8988T (cell line): ENCODE measurements at places on chromosomes 11 and 22.

DNA sequence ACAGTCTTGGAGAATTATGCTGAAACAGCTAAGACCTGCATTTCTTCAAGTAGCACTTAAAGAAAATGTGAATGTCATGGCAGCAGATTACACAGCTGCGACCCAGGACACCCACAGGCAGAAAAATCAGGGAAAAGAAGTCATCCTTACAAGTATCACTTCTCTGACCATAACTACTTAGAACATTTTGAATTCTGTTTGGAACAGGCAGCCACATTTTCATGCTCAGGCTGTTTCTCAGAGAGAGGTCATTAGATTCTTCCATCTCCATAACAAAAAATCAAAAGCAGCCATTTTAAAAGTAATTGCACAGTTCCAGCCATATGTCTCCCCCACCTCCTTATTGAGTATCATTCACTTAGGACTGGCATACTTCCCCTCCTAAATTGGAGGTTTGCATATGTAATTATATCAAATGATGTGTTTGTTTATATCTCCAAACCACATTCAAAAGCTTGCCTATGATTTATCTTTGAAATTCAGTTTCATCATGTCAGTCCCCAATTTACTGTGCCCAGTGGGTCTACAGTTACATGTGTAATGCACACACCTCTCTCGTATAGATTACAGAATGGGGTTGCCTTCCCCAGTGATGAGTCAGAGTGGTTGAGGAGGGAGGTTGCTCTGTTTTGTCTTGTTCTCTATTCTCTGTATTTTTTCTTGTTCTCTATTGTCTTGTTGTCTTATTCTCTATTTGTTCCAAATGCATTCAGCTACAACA lies 276.5 kb upstream of the MTNR1B start:
- DNase-seq: no peak

DNA sequence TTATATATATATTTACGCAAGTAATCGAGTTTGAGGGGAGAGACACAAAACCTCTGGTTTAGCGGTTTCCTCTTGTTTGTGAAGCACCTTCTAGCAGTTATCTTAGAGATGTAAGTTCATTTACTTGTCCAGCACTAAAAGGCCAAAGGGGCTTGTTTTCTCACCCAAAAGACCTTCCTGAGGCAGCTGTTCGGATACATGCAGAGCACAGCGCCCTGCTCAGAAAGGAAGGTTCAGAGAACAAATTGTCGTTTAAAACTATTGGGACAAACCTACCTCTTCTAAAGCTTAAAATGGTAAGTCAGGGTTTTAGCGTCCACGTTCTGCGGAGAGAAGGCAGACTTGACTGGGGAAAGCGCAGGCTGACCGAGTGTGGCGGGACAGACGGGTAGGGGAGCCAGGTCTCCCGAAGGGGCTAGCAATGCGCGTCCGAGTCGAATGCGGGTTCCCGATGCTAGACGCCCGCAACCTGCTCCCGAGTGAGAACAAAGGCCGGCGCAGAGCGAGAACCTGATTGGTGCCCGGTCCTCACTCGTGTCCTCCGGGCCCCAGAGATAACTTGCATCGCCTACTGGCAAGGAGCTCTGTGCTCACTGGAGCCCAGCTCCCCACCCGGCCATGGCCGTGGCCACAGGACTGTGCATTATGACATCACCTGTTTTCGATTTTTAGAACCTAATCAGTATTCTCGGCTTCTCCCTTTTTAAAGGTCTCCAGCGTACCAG lies 1.0 kb upstream of the SESN3 start:
- no peak for DNase-seq

- DNase-seq: no peak
These were observed 12.9 kb downstream of the IL17RA start for GRCh38 chr22:17097701-17098100.

DNA sequence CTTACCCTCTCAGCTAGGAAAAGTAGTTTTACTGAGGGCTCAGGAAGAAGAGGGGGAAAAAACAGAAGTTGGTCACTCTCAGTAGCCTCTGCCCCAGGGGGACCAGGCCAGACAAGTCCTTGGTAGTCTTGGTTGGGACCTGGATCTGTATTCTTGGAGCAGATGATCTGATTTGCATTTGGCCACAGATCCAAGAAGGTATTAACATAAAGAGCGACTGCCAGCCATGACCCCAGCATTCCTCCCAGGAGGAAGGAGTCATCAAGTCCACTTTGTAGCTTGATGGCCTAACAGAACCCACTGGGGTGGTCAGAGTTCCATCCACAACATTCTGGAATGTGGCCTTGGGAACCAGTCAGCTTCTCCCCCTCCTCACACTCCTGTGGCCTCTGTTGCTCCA lies 6.0 kb upstream of the LRRC10B start:
- DNase-seq: no peak

DNA sequence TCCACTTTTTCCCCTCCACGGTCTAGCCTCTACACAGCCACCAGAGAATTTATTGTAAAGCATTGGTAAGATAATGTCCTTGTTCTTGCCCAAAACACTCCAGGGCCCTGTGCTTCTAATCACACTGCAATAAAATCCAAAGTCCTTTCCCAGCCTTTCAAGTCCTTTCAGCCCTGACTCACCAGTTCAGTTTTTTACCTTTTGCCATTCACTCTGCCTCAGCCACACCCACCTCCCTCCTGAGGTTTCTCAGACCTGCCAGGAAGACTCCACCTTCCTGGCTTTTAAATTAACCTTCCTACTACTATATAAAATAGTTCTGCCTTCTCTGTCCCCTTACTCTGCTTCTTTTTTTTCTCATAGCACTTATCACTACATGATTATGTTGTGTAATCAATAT lies 91.0 kb upstream of the ARHGAP32 start:
- DNase-seq: no peak

DNA sequence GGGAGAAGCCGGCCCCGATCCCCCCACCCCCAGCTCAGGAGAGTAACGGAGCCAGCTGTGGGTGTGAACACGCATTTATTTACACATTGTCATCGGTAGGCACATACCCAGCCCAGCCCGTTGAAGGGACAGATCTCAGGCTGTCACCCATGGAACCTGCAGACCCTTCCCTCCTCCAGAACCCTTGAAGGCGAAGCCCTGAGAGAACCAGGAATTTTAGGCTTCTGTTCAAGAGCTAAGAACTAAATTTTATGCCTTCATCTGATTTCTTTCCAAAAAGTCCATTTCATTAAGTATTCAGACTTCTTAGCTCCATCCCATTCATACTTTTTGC lies 379 bp upstream of the BRMS1 start:
- no peak for DNase-seq

- DNase-seq: no peak
These were observed 114.8 kb downstream of the MICAL2 start for GRCh38 chr11:12225046-12225739.

DNA sequence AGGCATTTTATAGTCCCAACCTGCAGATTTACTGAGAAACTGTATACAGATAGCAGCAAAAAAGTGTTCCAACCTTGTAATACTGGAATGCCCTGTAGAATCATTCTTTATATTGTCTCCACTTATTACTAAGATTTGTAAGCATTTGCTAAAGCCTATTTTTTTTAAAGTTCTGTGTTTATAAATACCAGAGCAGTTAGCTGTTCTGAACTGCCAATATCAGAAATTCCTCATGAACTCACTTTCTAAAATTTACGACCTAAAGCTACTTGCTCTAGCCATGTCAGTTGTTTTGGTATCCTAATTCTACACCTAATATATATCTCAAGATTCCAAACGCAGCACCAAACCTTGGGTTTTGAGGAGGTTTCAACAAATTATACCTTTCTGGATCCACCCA lies 103.2 kb downstream of the C11orf65 start:
- DNase-seq: no peak

DNA sequence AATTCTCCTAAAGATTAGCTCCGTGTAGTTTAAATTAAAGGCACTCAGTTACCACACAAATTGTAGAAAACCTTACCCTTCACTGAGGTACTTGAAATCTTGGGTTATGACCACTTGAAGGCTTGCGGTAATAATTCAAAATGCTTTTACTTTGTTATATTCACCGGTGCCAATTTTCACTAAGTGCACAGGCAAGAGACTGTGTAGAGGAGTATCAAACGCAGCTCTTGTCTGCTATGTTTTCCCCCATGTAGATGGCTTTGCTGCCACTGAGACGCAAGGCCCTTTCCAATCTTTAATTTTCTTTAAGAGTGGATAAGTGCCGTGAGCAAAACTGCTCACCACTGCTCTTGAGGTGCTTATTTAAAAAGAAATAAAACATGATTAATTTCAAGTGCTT lies 155.8 kb downstream of the CADM1 start:
- no peak for DNase-seq

DNA sequence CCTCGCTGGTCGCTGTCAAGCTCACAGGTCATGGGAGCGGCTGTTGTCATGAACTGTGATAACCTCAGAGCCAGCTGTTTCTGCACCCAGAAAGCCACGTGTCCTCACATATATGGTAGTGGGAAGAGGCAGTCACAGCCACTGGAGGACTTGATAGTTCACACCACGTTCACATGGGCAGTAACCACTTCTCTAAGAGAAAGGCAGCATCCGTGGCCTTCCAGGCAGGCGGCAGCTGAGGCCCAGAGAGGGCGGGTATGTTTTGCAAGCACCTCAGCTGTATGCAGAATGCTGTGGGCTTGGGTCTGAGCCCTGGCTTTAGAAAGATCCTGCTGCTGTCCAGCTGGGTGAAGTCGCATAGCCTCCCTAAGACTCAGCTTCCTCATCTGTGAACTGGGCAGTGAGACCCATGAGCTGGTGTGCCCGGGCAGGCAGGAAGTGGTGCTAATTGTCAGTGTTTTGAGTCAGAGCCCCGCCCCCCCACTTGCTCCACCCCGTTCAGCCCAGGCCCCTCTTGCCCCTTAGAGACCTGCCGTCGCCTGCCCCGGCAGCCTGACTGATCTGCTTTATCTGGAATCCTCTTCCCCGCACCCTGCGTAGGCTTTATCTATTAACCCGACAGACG lies 13.3 kb downstream of the TTC38 start:
- DNase-seq: no peak

GRCh38 chr11:3096909-3097530 lies 39.8 kb upstream of the CARS1 start:
- no peak for DNase-seq

- no peak for DNase-seq
These were observed 4.0 kb downstream of the APOL4 start for GRCh38 chr22:36197514-36198146.

DNA sequence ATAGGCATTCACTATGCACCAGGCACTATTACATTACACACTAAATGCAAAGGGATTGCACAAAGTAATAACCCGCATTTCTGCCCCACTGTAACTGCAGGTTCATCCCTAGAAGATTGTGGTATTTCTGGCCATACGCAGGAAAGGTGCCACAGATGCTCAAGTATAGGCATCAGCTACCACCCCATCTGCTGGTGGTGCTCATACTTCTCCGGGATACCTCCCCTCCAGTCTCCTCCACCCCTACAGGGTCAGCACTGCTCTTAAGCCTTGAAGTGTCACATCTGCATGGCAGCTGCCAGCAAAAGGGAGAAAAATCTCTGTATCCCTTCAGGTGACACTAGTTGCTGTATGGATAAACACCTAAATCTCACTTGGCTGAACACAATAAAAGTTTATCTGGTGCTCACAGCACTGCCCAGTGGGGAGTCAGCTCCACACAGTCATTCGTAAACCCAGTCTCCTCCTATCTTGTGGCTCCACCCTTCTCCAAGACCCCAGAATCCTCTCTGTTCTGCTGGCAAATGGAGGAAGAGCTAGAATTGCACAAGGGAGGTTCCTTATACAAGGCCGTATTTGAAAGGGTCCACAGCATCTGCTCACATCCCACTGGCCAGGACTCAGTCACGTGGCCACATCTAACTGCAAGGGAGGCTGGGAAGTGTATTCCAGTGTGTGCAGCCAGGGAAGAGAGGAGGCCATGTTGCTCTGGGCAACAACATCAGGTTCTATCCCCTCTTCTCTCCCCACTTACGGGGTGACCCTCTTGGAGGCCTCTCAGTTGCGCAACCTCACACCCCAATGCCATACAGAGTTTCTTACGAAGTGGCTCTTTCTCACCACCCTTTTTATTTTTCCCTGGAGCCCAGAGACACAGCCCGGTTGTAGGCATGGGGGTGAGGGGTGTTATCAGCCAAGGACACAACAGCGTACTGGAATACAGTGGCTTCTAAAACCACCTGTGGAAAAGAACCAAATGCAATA lies 114.7 kb downstream of the BUD13 start:
- DNase-seq: no peak

DNA sequence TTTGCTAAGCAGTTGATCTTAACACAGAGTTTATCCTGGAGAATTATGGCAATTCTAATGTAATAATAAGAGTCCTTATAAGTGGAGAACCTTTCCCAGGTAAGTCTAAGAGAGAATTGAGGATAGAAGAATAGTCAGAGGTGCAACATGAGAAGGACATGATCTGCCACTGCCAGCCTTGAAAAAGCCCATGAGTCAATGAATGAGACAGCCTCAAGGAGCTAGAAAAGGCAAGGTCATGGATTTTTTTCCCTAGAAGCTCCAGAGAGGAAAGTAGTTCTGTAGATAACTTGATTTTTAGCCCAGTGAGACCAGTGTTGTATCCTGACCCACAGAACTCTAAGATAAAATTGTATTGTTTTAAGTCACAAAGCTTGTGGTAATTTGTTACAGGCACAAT lies 16.9 kb downstream of the MS4A6A start:
- no peak for DNase-seq

DNA sequence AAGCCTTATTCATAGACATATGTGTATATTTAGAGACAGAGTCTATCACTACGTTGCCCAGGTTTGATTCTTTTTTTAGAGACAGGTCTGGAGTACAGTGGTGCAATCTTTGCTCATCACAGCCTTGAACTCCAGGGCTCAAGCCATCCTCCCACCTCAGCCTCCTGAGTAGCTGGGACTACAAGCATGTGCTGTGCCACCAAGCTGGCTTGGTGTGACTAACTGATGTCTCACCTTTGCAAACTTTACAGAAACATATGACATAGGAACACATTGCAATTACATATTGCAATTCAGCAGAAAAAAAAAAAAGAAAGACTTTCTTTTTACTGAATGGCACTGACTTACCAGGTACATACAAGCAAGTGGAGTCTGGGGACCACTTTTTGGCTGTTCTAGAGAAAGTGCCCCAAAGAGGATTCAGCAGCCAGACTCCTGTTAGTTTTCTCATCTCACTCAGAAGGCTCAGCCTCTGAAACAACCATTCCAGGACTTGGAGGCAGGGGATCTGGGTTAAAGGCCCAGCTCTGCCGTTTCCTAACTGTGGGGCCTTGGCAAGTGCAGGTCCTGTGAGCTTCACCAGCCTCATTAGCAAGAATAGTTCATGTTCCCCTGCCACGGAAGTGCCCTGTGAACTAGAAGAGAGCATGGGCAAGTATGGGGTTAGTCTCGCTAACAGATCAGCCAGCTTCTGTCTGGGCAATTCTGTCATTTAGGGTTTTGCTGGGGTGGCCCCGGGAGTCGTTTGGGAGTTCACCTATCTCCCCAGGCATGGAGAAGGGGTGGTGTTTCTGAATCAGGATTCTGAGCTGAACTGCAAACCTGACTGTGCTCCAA lies 11.3 kb upstream of the NFAM1 start:
- DNase-seq: no peak

- no peak for DNase-seq
These were observed 138.6 kb downstream of the TEAD1 start for GRCh38 chr11:12812849-12813248.
